ENCODE measurements at places on chromosomes 6 and 20.

- no peak for DNase-seq
Measured at GRCh38 chr20:64033981-64034493, 1.9 kb upstream of the C20orf204 start.

DNA sequence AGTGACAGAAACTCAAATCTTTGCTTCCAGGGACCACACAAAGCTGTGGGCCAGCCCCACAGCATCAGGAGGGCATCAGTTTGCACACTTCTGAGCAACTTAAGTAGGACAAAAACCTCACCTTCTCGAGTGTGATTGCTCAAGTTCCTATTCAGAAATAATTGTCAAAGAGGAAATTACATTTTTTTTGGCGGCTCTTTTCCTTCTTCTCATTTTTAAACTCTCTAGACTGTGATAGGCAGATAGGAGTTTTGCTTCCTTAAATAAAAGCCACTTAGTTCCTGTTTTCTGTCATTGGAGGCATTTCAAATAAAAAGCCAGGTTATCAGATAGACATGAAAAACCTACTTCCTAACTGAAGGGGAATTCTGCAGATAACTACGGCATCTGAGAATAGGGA, 11.2 kb upstream of the TAGAP start:
- DNase-seq, result no peak

- DNase-seq, result no peak
Measured at GRCh38 chr6:133969921-133970295, 16.9 kb downstream of the TBPL1 start.

DNA sequence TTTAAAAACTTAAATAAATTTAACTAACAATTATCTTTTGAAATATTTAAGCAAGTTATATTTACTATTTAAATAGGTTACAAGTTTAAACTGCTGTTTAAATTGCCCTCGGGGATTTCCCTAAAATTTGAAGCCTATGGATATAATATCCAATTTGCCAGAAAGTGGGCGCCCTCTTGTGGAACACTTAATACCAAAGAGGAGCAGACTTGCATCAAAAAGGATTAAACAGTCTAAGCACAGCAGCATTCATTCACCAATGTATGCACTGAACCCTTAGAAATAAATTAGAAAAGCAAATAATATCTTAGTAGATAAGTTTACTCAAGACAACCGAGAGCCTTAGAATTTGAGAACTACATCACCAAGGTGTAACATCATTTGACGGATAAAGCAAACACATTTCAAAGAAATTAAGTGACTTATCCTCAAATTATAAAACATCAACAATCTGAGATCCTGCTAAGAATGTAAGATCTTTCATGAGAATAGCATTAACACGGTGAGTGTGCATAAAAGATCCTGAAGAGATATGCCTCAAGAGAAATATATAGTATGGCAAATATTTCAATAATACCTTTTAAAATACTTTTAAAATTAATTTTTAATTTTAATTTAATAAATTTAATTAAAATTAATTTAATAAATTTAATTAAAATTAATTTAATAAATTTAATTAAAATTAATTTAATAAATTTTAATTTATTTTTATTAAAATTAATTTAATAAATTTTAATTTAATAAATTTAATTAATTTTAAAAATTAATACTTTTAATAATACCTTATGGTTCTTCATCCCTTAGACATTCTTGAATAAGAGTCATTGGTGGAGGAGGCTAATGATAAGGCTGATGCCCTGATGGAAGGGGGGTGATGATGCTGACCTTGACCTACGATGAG, 11.5 kb upstream of the MEP1A start:
- DNase-seq, result no peak

DNA sequence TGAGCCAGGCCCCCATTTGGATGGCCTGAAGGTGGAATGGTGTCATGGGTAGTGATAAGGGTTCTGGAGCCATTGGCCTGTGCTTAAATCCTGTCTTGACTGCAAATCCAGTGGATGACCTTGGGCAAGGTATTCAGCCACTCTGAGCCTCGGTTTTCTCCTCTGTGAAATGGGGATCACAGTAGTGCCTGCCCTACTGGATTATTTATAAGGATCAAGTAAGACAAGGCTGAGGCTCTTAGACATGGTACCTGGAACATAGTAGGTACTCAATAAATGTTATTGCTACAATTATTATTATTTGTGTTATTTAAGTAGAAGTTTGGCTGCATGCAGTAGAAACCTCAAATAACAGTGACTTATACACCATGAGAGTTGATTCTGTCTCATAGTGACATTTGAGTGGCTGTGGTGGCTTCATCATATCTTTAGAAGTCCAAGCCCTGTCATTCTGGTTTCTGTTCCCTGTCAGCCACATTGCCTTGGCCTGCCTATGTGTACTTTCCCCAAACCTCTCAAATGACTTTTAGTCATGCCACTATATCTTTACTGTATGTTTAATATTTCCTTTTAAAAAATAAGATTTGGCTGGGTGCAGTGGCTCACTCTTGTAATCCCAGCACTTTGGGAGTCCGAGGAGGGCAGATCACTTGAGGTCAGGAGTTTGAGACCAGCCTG, 37.6 kb upstream of the CHMP4B start:
- no peak for DNase-seq

DNA sequence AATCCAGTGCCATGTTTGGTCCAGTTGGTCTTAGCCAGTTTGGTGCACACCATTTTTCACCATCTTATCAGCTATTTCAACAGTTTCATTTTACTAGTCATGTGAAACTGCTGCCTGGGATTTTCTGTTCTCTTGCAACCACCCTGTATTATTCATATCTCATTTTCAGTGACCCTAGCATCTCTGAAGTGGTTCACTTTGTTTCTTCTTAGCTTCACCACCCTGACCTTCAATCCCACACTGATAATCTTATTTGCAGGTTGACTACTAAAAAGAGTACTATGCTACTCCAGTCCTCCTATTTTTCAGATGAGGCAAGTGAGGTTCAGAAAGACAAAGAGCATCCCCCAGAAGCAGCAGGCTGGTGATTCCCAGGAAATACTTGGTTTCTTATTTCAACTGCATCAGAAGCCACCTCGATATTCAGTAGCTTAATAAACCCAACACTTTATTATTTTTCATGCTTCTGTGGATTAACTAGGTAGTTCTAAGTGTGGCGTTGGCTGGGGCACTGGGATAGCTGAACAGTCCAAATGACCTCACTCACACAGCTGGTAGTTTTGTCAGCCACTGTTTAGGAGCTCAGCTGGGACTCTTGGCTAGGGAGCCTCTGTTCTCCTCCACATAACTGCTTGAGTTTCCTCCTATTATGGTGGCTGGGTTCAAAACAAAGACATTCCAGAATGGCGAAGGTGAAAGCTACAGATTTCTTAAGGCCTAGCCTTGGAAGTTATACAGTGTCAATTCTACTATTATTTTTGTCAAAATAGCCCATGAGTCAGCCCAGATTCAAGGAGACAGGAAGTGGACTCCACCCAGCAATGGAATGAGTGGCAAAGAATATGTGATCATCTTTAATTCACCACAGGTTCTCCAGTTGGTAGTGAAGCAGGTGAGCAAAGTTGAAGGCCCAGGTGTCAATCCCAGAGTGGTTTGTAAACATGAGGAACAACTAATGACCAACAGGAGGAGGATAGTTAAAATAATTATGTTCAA, 40.6 kb downstream of the BPIFB4 start:
- DNase-seq, result no peak

DNA sequence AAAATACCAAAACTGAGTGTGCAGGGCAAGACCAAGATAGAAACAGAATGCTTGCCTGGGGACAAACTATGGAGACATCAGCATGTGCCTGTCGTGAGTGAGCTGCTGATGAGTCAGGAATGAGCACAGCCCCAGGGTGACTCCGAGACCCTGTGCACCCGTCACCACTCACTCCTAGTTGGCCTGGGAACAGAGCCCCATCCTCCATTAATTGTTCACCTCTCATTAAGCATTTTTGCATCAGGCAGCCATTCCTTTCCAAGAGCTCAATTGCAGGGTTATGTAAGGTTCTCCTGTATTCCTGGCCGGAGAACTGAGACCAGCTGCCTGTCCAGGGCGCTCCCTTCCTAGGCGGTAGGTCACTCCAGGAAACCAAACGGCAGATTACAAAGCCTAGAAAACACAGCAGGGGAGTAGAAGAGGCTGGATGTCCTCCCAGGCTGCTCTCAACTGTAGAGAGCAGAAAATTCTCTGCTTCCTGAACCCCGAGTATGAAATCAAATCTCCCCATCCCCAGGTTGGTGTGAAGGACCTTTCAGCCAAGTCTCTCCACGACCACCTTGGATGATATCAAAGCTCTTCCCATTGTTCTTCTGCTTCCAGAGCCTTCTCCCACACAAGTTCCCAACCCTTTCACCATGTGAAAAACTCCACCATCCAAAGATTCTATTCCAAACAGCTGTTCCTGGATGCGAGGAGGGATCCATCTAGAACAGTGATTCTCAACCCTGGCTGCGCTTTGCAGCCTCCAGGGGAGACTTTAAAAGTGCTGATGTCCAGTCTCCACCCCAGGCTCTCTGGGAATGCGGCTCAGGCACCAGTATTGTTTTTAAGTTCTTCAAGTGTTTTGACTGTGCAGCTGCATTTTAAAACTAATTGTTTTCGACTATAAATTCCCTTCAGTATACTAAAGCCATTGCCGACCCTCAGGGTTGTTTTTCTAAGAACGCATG, 532.6 kb upstream of the JARID2 start:
- no peak for DNase-seq

- DNase-seq, result peak; percentile 47
Measured at GRCh38 chr6:36912586-36912985, 26.8 kb downstream of the C6orf89 start.

DNA sequence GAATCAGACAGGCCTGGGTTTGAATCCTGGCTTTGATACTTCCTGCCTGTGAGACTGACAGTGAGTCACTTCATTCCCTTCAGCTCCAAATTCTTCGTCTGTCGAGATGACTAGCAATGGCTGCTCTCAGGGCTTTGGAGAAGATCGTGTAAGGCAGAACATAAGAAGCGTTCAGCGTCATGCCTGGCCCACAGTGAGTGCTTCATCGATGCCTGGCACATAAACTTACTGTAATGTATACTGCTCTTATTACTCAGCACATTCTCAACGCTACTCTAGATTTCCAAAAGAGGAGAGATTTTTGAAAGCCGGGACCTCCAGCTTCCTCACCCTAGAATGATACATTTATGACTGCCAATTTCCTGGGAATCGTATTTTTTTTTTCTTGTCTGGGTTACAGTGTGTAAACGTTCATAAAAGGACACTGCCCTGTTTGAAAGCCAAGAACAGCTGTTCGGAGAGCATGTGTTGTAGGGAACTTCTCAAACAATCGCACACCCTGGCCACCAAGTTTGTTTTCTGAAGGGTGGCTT, 16.2 kb upstream of the BCAS1 start:
- no peak for DNase-seq

DNA sequence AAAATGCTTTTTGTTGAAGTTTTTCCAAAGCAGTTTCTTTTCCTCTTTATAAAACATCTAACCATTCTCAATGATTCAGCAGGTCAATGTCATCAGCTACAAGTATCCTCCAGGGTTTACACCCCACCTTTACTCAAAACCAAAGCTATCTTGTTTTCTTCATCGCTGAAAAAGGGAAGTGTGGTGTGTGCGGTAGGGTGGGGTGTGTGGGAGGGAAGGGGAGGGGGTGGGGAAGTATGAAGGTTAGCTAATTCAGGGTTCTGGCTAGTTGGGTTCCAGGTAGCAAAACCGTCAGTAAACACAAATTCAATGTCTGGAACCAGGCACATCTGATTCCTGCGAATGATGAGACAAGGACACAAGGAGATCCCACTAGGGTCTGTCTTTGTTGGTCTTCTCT, 189.6 kb downstream of the GJA10 start:
- DNase-seq, result peak; percentile 57
